NCI-H1930 (cell line): ENCODE measurements at places on chromosomes 2 and 18.
A peak's percentile ranks its signal among the peaks of the same experiment; 100 is the strongest.

DNA sequence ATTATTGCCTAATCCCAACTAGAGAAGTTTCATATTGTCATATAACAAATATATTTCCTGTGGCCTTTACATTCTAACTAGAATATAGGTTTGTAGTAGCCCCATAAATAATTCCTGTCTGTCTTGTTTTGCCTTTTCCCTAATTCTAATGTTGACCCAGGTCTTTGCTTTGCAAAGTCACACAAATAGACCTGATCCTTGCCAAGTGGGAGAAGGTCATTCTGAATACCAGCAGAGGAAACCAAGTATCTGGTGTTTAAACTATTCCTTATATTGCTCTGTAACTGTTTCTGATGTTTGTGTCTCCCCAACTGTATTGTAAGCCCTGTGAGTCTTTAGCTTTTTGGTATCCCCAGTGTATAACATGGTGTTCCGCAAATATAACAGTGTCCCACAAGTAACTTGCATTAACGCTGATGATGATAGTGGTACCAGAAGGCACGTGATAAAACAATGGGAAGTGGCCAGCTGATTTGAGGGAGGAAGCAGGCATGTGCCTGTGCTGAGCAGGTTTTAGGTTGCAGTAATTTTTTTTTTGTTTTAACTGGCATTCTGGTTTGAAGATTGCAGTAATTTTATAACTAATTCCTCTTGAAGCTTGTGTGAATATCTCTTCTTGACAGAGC is 11.1 kb downstream of the HADHB start:
- DNase-seq: no peak

DNA sequence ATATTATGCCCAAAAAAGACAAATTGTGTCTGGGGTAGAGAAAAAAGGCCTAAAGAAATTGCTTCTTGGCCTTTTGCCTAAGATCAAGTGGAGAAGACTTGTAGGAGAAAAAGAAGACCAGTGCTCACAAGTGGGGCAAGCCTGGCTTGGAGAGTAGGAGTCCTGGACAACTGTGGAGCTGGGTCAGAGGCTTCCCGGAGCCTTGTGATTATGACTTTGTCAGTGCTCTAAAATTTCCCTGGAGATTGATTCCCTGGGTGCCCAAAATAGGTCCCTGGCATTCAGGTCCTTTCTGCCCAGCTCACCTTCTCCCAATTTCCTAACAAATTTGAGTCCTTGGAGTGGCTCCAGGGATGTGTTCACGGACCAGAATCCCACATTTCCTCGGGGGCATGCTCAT is 787 bp upstream of the TRIM54 start:
- no peak for DNase-seq

DNA sequence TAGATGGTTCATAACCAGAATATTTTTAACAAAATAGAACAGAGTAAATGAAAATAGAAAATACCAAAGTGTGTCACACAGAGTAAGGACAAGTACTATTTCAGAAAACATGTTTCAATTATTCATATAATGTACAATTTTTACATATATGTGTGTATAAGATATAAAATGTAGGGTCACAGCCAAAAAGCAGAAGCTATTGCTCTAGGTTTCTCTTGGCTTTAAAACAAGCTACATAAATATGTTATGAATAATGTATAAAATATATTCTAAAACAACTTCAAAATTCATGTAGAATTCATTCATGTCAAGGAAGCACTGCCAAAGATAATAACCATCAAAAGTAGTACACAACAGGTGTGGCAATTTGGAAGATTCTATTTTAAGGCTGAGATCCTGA is 218.2 kb downstream of the TTC32 start:
- no peak for DNase-seq

- no peak for DNase-seq
These were observed 11.6 kb downstream of the TTR start for GRCh38 chr18:31603315-31603714.

GRCh38 chr2:151237422-151238025 is 24.1 kb downstream of the RBM43 start:
- no peak for DNase-seq

GRCh38 chr2:99641999-99642398 is 152.2 kb upstream of the REV1 start:
- no peak for DNase-seq

- DNase-seq: no peak
These were observed 489.7 kb downstream of the SOX11 start for GRCh38 chr2:6181926-6182325.

DNA sequence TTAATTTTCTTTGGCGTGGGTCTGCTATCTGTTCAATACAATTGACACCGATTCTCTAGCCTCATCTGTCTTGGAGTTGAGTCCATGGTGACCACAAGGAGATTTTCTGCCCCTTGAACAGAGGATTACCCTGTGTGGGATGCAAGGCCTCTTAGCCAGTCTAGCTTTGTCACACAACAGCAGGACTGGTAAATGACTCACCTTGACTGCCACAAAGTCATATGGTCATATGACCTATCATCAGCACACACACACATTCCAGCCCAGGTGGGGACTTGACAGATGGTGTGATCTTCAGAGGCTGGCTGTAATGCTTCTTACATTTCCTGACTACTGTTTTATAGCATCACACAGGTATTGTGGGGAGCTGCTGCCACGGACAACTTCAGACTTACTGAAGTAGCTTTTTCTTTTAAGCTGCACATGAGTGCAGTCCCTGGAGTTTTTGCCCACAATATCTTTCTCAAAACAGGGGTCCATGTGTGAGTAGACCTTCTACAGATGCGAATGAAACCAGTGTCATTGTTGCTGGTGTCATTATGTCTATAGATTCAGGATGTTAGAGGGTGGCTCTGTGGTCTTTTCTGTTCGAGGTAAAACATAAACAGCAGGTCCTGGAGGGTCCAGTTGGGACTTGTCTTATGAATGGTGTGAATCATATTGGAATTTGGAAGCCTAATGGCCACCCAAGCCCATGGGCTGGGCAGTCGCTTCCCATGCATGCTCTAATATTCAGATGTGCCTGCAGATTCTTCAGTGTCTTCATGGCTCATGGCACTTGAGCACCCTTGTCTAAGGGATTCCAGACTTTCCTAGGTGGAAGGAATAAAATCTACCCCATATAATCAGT is 18.6 kb upstream of the ACOXL start:
- DNase-seq: no peak

DNA sequence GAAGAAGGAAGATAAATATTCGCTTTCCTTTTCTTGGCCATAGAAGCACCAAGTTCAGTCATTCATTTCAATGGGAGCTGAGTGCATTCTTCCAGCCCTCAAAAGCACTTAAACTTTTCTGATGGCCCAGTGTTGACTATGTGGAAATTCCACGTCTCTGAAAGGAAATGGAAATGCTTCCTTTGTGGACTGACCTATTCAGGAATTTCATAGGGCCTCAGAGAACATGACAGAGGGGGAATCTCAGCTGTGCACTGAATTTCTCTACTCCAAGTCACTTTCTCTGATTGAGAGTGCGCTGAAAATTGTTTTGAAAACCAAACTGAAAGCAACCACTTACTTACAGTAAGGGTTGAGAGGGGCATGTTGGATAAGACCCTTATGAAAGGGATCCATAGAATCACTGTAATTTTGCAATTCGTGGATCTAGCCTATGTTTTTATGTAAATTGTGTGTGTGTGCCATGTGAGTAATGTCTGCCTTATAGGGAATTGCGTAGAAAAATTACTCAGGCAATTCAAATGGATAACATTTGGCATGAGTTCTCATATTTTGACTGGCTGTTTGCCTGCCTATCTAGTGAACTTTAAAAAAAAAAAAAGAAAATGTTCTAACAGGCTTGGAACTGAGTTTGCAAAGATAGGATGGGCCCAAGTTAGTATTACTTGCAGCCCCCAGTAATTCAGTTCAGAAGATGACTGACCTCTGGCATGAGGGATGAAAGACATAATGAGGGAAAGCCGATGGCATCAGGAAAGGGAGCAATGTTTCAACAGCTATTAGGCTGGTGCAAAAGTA is 437.0 kb downstream of the PTPRM start:
- DNase-seq: no peak

- DNase-seq: peak; percentile 58
These were observed 144.3 kb upstream of the SMAD7 start for GRCh38 chr18:49094979-49095632.

DNA sequence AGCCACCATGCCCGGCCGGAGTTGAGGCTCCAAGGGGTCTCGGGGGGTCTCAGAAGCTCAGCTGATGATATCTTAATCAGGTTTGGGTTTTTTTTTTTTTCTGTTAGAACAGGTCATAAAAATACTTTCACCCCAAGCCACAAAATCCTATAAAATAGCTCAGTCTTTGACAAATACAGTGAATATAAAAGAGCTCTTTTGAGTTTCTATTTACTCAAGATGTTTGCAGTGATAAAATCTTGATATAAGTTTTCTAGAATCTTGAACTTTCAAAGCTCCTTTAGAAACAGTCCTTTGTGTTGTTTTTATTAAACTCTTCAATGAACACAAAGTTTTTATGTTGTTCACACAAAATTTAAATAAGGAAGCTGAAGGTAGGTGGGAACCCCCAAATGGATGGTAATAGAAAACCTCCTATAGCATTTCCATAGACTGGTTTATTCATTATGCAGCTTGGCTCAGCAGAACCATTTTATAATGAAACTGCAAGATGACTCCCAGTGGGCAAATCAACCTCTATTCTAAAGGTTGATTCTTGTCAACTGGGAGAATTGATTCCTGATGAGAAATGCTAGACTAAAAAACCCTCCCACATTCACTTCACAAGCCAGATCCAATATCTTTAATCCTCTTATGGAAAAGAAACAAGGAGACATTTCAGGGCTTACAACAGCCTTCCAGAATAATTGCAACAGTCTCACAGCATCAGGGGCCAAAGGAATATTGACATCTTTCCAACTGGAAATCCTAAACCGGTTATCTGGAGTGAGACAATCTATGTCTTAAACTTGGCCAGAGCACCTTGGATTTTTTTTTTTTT is 13.6 kb upstream of the NARS1 start:
- no peak for DNase-seq

DNA sequence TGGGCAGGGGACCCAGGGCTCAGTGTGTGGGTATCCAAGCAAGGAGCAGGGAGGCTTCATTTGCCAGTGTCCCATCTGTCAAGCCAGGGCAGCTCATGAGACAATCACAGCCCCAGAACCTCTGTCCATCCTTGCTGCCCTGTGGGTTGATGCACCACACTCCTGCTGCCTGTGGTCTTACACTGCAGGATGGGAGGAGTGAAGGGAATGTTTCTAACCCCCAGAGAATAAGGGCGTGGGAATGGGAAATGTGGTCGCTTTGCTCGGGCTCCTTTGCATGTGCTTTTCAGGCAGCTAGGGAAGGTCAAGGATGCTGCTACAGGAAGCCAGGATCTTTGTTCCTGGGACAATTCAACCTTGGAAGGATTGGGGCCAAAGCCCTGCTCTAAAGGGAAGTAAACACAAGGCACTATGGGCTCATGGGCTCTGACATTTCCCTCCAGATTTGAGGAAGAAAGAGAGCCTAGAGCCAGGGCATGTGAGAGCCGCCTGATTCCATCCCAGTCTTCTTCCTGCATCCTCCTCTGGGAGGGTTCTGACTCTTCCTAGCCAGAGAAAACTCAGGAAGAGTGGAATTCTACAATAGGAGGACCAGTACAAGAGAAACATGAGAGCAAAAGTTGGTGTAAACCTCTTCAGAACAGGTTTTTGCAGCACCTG is 18.8 kb upstream of the MAP3K20 start:
- DNase-seq: no peak

GRCh38 chr2:178498137-178498536 is 17.9 kb downstream of the PLEKHA3 start:
- no peak for DNase-seq

- no peak for DNase-seq
These were observed 241.9 kb upstream of the SLC14A2 start for GRCh38 chr18:45373286-45373880.

DNA sequence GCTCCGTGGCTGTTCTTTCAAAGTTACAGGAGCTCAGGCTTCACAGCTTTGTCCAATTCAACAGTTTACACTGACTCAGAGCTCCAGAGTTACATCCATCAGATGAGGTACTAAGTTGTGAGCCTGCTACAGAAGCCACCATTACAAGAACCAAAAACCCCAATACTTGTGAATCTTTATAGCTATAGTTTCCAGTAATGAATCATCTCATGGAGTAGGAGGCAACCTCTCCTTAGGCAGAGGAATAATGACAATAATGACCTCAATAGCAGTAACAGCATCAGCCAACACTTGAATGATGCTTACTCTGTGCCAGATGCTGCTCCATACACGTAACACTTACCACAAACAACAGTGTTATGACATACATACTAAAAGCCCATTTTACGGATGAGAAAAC is 3.6 kb downstream of the ZC3H8 start:
- DNase-seq: no peak

DNA sequence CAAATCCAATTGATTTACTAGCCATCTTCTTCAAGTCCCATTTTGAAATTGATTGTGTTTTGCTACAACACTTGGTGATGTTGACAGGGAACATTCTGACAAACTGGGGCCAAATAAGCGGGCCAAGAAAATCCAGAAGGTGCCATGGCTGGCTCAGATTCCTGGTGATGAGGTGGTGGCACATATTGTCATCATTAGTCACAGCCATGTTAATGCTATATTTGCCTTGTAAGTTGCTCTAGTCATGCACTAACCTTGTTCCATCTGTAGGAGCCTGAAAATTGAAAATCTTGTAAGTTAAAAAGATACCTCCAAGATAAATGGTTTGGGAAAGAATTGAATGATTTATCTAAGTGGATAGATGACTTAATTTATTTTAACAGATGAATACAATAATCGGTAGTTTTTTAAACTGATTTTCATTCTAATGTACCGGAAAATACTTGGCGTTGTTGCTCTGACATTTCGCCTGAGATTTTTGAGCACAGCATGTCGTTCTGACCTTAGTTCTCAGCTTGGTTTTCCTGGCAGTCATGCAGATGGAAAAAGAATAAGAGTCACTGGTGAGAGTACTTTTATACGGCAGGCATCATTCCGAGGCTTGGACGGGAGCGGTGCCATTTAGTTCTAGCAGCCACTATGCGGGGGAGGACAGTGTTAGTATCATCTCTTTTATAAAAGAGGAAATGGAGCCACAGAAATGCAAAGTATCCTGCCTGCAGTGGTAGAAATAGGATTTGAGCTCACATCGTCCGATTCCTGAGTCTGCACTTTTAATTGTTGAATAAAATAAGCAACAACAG is 133.9 kb downstream of the ZNF532 start:
- no peak for DNase-seq

DNA sequence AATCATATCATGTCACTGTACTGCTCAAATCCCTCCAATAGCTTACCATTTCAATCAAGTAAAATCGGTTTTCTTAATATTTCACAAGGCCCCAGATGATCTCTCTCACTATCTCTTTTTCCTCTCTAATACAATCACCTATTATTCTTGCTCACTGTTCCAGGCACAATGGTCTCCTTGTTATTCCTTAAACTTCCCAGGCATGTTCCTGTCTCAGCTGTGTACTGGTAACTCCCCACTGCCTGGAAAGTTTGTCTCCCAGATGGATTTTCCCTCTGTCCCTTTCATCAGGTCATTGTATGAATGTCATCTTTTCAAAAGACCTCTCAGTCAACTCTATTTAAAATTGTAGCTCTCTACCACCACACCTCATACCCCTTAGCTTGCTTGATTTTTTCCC is 30.7 kb upstream of the FANCL start:
- no peak for DNase-seq

- no peak for DNase-seq
These were observed 8.3 kb upstream of the ADRA2B start for GRCh38 chr2:96124406-96125265.

- DNase-seq: no peak
These were observed 230.0 kb upstream of the PARD3B start for GRCh38 chr2:204315236-204315662.

- DNase-seq: no peak
These were observed 39.9 kb downstream of the ADD2 start for GRCh38 chr2:70728128-70728527.

GRCh38 chr2:186639939-186640338 is 50.1 kb downstream of the ITGAV start:
- DNase-seq: no peak
